ENCODE measurements at places on chromosomes 4 and X.

DNA sequence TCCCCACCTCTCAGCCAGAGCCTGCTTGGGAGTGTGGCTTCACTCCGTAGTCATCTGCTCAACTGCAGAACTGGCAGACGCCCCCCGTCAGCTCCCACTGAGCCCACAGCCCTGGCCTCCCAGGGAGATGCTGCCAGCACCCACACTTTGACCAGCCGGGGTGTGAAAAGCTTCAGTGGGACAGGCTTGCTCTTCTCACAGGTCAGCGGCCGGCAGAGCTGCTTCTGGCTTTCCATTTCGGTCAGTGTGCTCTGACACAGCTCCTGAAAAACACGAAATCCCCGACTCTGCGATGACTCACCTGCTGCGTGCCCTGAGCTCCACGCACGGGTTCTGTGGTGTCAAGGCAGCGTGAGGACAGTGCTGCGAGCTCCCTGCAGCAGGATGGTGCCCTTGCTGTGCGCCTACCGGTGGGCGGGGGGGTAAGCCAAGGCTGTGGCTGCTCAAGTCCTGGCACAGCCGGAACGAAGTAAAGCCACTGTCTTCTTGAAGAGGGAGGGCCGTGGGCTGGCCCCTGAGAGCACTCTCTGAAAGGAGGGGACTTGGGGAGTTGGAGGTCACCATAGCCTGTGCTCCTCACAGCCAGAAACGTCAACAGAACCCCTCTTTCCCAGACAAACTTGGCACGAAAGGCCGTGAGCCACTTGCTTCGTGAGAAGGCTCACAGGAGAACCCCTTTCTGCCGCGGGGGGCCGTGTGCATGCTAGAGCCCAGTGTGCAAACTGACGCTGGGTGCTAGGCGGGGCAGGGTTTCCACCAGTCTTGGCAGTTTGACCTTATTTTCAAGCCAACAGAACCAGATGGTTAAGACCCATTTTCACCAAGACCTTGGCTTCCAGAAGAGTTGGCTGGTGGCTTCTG lies 23.6 kb downstream of the NOP14 start:
- no peak for DNase-seq

- DNase-seq: peak; percentile 8
Measured at GRCh38 chrX:69503782-69504625, at the start of gene NALF2. TSS of gene NALF2 (plus strand) at chrX:69504326. CDS start at chrX:69505283, 957 bp downstream.

DNA sequence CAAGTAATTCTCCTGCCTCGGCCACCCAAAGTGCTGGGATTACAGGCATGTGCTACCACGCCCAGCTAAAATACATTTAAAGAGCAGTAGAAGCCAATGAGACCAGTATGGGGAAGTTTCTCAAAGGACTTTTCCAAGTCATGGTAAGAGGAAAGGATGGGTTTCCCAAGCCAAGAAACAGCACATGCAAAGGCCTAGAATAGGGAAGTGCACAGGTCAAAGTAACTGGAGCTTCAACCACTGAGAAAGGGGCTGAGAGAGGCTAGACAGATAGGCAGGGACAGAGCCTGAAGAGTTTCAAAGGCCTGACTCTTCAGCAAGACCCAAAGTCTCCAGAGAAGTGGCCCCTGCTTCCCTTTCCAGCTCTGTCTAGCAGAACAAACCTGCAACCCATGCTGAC lies 162.1 kb downstream of the CORIN start:
- DNase-seq: no peak

DNA sequence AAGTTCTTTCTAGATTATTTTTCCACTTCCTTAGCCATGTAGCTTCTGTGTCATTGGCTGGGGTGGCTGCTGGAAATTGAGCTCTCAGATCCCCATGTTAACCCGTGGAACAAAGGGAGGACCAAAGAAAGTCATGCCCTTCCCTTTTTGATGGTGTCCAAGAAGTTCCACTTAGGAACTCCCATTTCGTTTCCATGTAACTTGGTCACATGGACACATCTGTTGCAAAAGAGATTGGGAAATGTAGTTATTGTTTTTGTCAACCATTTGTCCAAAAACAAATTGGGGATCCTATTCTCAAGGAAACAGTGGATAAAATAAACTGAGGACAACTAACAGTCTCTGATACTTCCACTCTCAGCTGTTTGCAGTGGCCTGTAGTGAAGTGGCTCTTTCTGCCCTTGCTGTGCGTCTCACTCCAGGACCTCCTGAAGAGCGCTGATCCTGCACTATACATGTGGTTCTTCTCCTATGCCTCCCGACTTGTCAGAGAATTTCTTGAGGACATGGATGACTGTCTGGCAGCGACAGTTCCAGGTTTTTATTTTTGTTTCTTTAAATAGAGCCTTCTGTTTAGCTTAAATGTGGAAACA lies 125.3 kb upstream of the LNX1 start:
- DNase-seq: no peak

- DNase-seq: no peak
Measured at GRCh38 chr4:104870495-104871233, 276.0 kb upstream of the TET2 start.

GRCh38 chr4:129583868-129584267 lies 487.9 kb downstream of the C4orf33 start:
- DNase-seq: no peak

GRCh38 chrX:38896724-38897298 lies 95.6 kb downstream of the MID1IP1 start:
- DNase-seq: no peak

GRCh38 chrX:98516120-98516519 lies 1632.4 kb downstream of the RPA4 start:
- no peak for DNase-seq

GRCh38 chrX:78746496-78746895 lies 1.0 kb upstream of the LPAR4 start:
- DNase-seq: no peak

- no peak for DNase-seq
Measured at GRCh38 chr4:155419266-155419665, 42.5 kb upstream of the MAP9 start.

Data from NCI-H2081 treated with DMSO at 0.1 percent for 48 hours (cell line).